Activated gamma-delta T cell treated with anti-CD3 and anti-CD28 coated beads, Interleukin-2, amount 50 U/mL, for 16 hours (primary cell): ENCODE measurements at places on chromosomes 7 and 10.

- no peak for DNase-seq
Measured at GRCh38 chr10:43077421-43078171, 727 bp downstream of the RET start.

DNA sequence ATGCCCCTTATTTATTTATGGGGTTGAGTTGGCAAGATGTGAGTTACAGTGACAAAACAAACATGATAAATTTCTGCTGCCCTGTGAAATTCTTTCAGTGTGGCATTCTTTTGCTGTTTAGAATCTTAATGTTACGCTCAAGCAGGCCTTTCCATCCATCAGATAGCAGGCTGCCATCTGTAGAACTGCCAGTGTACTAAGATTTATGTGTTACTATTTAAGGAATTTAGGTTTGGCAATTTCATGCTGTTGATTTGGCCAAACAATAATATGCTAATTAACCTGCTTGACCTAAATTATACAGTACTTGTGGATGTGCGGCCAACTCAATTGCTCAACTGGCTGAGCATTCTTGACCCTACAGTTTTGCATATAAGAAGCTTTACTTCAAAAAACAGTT lies 477.7 kb upstream of the TPK1 start:
- DNase-seq = no peak

DNA sequence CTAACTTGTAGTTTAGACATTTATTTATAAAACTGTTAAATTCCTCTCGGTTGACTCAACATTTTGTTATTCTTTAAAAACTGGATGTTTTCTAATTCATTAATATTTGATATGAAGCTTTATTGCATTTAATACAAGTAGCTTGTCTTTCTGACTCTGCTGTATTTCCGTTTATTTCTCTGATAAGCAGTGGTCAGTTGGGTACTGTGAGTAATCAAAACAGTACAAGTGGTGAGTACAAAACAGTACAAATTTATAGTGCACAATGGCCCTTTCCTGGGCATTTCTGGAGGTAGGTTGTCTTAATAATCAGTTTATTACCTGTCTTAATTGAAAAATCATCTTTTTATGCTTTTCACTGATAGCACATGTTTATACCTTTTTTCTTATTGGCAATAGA lies 182.7 kb downstream of the CCSER2 start:
- no peak for DNase-seq

GRCh38 chr7:26091933-26092332 lies 60.1 kb upstream of the NFE2L3 start:
- DNase-seq = no peak

GRCh38 chr7:105800442-105800841 lies 76.0 kb downstream of the ATXN7L1 start:
- no peak for DNase-seq

DNA sequence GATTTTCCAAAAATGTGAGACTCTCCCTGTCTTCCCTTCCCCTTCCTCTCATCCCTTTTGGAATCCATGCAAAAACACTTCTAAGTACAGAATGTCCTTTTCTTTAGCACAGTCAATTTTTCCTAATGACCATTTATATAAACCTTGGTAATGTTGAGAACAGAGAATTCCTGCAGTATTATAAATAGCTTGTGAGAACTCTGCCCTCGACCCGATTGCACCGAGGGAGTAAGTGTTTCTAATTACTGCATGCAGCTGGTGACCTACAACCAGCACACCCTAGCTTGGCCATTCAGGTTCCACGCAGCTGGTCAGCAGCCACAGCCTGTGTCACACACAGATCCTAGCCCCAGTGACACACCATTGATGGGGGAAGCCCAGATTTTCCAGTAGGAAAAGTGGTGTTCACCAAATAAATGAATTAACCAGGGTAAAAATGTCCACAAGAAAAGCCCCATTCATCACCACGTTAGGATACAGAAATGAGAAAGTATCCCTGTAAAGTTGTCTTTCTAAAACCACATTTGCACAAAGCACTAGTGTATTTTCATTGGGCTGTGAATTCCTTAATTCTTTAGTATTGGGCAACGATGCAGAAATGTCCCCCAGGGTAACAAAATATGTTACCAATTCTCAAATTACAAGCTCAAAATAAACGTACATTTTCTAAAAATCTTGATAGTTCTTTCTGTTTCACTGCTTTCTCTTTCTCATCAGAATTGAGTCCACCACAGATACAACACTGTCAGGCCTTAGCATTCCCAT lies 499.0 kb upstream of the KLF6 start:
- DNase-seq = no peak

GRCh38 chr7:44087911-44088838 lies 5.8 kb upstream of the POLM start:
- DNase-seq = no peak

GRCh38 chr10:118840071-118840775 lies 85.5 kb upstream of the CACUL1 start:
- DNase-seq = no peak

- no peak for DNase-seq
Measured at GRCh38 chr10:4191354-4191753, 406.3 kb upstream of the KLF6 start.

DNA sequence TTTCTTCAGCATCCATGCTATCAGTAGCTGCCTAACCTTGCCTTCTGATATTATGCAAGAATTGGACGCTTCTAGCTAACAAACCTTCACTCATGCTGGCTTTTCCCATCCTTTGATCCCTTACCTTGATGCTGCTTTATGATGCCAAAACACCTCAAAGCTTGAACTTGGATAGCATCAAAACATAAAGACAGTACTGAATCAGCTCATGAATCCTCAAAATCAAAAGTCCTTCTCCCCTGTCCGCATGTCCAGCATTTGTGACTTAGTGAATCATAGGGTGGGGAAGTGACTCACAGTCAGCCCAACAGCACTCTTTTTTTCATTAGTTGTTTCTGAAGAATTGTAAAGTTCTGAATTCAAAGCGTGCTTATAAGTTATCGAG lies 89.5 kb upstream of the PIK3CG start:
- no peak for DNase-seq

- DNase-seq = no peak
Measured at GRCh38 chr7:151686016-151686766, 166.5 kb upstream of the RHEB start.

DNA sequence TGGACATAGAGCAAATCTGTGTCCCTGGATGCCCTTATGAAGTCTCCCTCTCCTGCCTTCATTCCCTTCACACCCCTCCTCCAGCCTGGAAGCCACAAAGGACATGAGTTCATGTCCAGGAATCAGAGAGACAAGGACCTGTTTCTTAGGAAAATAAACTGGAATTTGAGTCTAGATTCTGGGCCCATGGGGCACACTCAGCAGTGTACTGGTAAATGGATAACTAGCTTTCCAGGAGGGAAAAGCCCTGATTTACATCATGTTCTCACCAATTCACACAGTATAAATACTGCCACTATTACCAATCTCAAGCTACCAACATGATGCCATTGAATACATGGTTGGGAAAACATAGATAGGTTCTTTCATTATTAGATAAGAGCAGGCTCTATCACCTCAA lies 9.9 kb downstream of the FAM237B start:
- DNase-seq = no peak

GRCh38 chr10:13830385-13830784 lies 243.6 kb downstream of the PRPF18 start:
- DNase-seq = no peak

GRCh38 chr7:48636391-48637015 lies 287.8 kb upstream of the CDC14C start:
- DNase-seq = no peak

- DNase-seq = no peak
Measured at GRCh38 chr7:116024826-116025809, 5.4 kb downstream of the TFEC start.

GRCh38 chr10:125495386-125495785 lies 187.6 kb downstream of the TEX36 start:
- no peak for DNase-seq

- no peak for DNase-seq
Measured at GRCh38 chr7:130901209-130901783, 167.3 kb upstream of the KLF14 start.

DNA sequence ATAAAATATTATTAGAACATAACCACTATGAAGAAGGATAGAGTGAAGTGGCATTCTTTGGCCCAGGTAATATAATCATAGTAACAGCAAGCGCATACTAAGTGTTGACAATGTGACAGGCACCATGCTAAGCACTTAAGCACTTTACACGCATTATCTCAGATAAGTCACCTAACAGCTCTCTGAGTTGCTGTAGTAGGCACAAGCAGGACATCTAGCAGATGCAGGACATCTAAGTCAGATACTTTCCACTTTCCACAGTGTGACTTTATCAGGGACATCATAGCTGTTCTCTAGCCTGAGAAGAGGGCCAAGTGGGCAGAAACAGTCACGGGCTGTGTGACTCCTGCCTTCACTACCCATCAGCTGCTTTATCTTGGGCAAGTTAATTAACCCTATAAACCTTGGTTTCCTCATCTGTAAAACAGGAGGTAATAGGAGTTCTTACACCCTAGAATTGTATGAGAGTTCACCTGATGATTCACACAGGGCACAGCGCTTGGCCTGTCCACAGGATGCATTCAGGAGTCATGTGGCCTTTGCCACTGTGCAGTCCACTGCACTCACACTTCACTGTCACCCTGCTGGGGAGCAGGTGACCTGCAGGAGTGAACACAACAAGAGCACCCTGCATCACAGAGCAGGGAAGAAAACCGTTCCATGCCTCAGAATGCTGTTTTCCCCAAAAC lies 12.5 kb downstream of the LIPA start:
- DNase-seq = no peak

DNA sequence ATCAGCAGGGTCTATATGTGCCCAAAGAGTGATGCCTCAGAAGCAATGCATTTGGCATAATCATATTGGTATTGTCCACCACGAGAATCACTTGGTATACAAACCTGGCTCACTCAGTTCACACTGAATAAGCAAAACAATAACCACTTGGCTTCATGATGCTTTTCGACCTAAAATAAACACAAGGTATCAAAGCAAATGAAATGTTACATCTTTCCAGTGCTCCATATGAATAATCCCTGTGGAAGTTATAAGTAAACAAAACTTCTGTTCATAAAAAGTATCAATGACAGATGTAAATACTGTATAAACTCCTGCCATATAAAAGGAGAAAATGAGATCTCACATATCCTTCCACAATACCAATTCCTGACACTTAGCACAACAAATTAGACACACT lies 29.8 kb upstream of the EBLN1 start:
- DNase-seq = no peak

GRCh38 chr7:6111041-6111440 lies 79.9 kb downstream of the ANKRD61 start:
- no peak for DNase-seq

DNA sequence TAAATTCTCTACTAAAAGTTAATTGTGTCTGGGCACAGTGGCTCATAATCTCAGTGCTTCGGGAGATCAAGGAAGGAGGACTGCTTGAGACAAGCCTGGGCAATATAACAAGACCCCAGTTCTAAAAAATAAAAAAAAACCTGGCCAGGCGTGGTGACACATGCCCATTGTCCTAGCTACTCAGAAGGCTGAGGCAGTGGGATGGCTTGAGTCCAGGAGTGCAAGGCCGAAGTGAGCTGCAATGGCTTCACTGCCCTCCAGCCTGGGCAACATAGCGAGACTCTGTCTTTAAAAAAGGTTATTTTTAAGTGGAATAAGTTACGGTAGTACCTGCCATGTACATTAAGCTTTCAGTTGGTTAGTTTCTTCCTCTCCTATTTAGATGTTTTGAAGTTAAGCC lies 28.9 kb downstream of the CDK14 start:
- DNase-seq = no peak

DNA sequence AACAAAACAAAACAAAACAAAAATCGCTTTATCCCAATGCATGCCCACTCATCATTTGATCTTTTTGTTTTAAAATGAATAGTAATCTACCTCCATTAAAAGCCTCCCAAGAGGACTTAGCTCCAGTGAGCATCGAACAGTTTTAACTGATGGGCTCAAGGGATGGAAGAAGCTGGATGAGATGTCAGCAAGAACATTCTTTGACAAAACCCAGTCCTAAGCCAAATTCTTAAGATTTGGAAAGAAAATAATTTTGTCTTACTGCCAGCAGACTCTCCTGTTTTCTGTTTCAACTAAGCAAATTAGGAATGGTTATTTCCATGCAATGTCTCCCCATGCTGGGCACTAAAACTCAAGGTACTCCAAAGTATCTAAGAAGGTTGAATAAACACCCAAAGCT lies 127.3 kb downstream of the RNLS start:
- no peak for DNase-seq

- DNase-seq = no peak
Measured at GRCh38 chr10:71740069-71740653, 20.6 kb upstream of the C10orf105 start.

GRCh38 chr7:125934955-125935354 lies 1005.3 kb upstream of the POT1 start:
- no peak for DNase-seq

- no peak for DNase-seq
Measured at GRCh38 chr7:47449810-47450590, 131.9 kb downstream of the TNS3 start.

DNA sequence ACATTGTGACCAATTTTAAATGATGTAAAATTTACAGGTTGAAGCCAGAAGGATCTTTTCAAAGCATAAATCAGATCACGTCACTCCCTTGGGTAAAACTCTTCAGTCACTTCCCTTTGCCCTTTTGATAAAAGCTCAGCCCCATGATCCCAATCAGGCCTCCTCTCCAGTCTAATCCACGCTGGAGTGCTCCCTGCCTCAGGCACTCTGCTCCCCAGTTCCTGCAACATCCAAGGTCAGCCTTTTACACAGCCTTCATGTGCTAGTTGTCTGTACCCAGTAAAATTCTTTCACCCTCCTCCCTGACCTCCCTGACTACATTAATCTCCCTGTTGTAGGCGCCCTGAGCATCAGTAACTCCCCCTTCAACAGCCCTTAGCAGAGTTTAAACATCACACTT lies 14.1 kb downstream of the ELMO1 start:
- DNase-seq = no peak

DNA sequence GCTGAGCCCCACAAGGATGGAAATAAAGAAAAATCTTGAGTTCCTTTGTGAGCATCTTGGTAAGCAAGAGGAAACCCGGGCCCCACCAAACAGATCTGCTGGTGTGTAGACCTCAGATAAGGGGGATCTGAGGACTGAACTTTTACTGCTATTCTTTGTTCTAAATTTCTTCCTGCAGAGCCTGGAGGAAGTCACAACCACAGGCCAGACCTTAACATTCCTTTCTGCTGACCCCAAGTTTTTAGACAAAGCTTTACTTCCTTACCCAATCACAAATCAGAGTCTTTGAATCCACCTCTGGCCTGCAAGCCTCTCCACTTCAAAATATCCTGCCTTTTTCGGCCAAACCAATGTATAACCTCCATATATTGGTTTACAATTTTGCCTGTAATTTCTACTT lies 352.6 kb upstream of the AUTS2 start:
- DNase-seq = no peak

- DNase-seq = no peak
Measured at GRCh38 chr10:49278497-49278981, 20.4 kb upstream of the C10orf71 start.

GRCh38 chr10:68647672-68648341 lies 73.2 kb upstream of the CCAR1 start:
- DNase-seq = no peak
